Fibroblast of skin of back (primary cell): ENCODE measurements at places on chromosomes 13 and 19.

- peak; percentile 11 for DNase-seq
These were observed 28.7 kb downstream of the COMP start for GRCh38 chr19:18762125-18763023.

- no peak for DNase-seq
These were observed 8.1 kb downstream of the FAM187B start for GRCh38 chr19:35220315-35220921.

GRCh38 chr19:5851302-5851701, at the start of gene FUT3:
Gene FUT3, minus strand, starts transcription at chr19:5851449.
- no peak for DNase-seq

DNA sequence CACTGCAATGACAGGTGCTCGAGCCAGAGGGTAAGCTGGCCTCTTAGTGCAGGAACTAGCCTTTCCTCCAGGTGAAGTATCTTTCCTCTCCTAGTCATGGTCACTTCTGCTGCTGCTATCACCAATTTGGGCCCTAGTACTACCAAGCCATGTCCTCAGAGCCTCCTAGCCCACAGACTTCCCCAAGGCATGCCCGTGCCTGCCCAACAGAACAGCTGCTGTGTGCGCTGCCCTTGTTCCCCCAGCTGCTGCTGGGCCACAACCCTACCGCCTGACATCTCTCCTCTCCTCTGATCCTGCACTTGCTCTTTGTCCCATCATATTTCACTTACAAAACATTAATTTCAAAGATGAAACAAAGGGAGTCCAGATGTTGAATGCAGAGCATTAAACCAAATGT, 168.5 kb upstream of the FREM2 start:
- DNase-seq, result no peak

DNA sequence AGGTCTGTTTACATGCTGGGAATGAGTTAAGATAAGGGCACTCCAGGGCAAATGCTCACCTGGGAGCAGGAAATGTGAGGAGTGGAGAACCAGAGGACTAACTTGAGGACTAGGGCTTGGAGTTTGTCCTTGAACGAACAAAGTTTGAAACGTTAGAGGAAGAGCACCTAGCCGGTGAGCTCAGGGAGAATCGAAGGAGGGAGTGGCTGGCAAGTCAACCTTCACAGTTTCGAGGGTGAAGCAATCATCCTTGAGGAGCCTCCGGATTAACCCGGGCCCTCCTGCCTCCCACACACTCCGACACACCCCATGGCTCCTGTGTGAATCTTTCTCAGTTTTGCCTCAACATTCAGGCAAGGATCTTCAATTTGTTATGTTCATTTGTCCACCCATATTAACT, 58.6 kb downstream of the LMO7 start:
- DNase-seq, result no peak

DNA sequence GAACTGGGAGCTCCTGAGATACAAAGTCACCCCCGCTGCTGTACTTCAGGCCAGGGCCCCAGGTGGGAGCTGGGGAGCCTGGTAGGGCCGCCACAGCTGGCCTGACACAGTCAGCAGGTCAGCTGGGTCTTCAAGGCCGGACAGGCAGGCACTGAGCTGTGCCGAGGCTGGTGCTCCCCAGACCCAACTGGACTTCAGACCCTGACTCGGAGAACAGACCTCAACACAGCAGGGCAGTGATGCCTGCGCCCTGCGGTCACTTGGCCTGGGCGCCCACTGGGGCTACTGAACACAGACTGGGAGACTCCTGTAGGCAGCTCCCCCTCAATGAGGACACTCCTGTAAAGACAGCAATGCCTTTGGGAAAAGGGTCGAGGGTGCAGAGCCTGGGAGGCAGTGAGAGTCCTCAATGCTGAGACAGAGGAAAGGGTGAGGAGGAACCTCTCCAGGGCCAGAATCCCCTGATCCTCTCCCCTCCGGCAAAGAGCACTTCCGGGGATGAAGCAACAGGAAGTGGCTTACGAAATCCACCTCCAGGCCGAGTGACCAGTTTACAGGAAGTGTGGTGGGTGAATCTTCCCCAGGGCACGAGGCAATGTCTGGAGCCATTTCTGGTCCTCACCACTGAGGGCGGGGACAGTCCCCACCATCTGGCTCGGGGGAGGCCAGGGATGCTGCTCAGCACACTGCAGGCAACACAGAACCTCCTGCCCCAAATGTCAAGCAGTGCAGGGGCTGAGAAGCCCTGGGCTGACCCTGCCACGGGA, 40.8 kb upstream of the ISYNA1 start:
- peak; percentile 89 for DNase-seq

- DNase-seq, result no peak
These were observed 3.6 kb upstream of the GPC6 start for GRCh38 chr13:93222976-93223375.

DNA sequence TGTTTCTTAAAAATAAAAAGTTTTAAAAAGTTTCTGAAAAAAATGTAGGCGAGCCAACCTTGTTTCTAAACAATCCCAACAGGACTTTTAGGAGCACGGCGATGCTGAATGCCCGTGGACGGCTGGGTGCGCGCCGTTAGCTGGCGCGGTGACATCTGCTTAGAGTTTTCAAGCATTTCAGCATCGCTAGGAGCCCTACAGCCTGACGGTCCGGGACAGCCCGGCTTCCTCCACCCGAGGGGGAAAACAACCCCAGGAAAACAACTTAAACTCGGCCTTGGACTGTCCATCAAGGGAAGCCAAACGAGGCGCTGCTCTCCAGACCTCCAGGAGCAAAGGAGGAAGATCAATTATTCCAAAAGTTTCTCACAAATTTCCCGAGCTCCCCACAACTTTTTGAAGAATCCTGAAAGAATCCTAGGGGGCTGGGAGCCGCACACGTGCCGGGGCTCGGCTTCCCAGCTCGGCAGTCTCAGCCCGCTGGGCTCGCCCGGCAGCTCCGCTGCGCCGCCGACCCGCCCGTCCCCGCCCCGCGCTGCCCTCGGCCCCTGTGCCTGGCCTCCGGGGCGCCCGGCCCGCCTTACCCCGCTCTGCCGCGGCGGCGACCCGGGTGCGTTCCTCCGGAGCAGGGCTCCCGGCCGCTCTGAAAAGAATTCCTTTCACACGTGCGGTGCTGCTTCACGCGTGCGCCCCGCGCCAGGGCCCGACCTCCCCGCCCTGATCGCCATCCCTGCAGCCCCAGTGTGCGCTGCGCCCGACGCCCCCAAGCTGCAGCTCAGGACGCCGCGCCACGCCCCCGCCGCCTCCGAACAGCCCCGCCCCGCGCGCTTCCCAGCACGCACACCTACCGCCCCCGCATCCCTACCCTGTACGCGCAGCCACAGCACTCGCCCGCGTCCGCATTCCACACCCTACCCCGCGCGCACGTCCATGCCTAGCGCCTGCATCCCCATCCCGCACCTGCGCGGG, at the start of gene GJA3:
TSS of gene GJA3 (minus strand) at position 747 of the 969 bp plus-strand sequence. CDS start 17,764 bp downstream, outside the sequence.
- peak; percentile 13 for DNase-seq

GRCh38 chr19:48698046-48698445, 2.3 kb downstream of the FUT2 start:
- DNase-seq, result peak; percentile 70
